ENCODE measurements at places on chromosomes 7 and 10. TPM values are rescaled to one million over a fixed set of nuclear protein-coding genes. Genes with fewer than 3 reads are reported as not detected.

GRCh38 chr10:5283305-5284158, 81.2 kb upstream of the UCN3 start:
- peak; percentile 78 for ATAC-seq

GRCh38 chr7:452226-452751, 67.4 kb downstream of the PDGFA start:
- peak; percentile 92 for ATAC-seq

DNA sequence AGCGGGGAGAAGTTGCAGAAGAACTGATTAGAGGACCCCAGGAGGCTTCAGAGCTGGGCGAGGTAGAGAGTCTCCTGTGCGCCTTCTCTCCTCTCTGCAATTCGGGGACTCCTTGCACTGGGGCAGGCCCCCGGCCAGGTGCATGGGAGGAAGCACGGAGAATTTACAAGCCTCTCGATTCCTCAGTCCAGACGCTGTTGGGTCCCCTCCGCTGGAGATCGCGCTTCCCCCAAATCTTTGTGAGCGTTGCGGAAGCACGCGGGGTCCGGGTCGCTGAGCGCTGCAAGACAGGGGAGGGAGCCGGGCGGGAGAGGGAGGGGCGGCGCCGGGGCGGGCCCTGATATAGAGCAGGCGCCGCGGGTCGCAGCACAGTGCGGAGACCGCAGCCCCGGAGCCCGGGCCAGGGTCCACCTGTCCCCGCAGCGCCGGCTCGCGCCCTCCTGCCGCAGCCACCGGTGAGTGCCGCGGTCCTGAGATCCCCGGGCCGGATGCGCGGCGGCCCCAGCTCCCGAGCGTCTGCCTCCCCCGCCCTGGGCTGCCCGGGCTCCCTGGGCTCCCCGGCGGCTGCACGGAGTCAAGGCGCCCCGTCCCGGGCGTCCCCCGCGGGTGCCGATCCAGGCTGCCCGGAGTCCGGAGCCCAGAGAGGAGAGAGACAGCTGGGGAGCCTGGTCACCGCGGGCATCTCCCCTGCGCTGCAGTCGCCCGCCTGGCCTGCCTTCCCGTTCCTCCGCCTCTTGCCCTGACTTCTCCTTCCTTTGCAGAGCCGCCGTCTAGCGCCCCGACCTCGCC, at the start of gene PLAU:
Gene PLAU, plus strand, starts transcription at position 369 of the 789 bp plus-strand sequence. CDS start 424 bp downstream, outside the sequence.
- ATAC-seq = peak; percentile 89

GRCh38 chr10:20698837-20699236, 198.3 kb downstream of the NEBL start:
- no peak for ATAC-seq

- ATAC-seq = peak; percentile 30
Measured at GRCh38 chr10:7787150-7787856, 490 bp downstream of the KIN start.

GRCh38 chr10:84158061-84158460, 15.5 kb upstream of the GPR15LG start:
- ATAC-seq = no peak

GRCh38 chr10:78381107-78381506, 347.4 kb downstream of the RPS24 start:
- no peak for ATAC-seq

GRCh38 chr7:14698239-14698638, 204.3 kb downstream of the DGKB start:
- ATAC-seq = no peak

GRCh38 chr10:1110674-1111119, 54.5 kb downstream of the WDR37 start:
- no peak for ATAC-seq

DNA sequence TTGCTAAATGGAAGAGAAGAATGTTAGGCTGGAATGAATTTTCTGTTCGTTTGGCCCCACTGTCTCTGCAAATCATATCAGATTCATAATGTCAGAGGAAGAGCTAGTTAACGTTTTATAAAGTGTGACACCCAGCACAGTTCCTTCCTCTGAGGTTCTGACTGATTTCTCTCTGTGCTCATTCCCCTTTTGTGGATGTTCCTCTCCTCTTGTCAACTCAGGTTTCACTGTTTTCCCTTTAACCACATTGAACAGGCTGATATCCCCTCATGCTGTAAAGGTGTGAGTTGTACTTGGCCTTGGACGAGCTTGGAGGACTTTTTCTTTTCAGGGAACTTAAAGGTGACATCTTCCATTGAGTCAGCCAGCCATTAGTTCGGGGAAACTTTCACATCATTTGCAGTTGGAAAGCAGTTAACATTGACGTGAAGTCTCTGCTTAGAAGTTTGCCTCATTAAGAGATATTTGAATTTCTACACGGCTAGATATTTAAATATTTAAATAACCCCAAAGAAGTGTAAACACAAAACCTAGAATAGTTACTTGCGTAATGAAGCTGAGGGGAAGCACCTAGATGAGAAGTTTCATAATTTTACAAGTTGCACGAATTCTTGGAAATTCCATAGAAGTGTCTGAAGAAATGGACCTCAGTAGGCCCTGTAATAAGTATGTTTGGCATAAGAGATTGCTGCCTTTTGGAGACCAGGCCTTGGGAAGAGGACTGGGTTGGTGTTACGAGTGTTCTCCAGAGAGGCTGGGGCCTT, 101.5 kb upstream of the EGR2 start:
- ATAC-seq = no peak

GRCh38 chr7:44575054-44575453, 1.3 kb upstream of the DDX56 start:
- no peak for ATAC-seq

- no peak for ATAC-seq
Measured at GRCh38 chr7:78749052-78749746, 704.3 kb downstream of the MAGI2 start.

DNA sequence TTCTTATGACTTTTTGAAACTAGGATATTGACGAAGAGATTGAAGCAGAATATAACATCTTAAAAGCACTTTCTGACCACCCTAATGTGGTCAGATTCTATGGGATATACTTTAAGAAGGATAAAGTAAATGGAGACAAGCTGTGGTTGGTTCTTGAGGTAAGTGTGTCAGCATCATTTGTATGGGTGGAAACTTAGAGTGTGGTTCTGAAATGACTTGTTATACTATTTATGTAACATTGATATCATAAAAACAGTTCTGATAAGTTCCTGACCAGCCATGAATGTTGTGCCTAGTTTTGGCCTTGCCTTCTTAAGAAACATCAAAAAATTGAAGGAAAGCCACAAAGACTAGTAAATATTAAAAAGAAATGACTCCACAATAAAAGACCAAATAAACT, 20.8 kb downstream of the MYO3A start:
- no peak for ATAC-seq

DNA sequence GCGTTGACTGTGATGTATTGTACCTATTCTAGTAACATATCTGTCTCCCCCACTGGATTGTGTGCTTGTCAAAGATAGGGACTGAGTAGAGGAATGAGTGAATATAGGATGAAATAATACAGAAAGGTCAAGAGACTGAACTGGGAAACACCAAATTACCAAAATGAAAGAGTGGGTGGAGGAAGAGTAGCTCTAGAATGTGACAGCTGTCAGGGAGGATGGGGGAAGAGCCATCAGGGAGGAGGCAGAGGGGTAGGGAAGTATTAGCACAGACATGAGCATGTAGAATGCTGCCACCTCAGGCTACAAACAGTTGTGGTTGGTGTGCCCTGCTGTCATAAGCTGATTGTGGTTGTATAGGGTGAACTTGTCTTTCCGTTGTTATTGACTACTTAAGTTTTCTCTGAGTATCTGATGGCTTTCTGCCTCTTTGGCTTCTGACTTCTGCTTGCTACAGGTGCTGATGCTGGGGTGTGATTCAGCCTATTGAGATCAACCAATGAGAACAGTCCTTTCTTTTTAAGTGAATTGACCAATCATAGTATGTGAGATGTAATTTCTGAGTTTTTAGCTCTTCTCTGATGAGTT, 5.6 kb downstream of the CCSER2 start:
- ATAC-seq = no peak

GRCh38 chr10:136465-136762, 1.2 kb downstream of the ZMYND11 start:
- ATAC-seq = no peak

DNA sequence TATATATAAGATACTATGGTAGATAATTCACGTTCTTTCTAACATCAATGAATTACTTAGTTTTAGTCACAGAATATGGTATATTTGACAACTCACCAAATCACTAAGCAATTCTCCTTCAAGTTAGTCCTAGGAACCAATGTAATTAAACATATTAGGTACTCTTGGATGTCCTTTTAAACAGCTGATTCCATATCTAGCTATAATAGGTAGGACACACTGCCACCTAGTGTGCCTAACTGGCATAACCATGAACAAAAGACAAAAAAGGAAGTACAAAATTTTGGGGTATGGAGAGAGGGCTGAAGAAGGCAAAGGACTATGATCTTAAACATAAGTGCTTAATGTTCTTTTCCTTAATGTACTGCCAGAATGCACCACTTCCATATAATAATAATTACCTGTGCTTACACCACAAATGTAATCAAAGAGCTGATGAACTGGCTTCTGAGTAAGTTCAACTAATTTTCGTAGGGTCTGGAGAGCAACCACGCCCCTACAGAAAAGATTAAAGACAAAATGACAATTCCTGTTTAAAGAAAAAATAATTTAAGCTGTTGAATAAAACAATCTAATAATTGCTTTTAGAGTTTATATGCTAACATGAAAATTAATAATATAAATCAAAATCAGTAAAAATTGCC, 28.7 kb downstream of the PNPLA8 start:
- ATAC-seq = no peak

GRCh38 chr10:66190413-66190812, 735.4 kb upstream of the LRRTM3 start:
- no peak for ATAC-seq

DNA sequence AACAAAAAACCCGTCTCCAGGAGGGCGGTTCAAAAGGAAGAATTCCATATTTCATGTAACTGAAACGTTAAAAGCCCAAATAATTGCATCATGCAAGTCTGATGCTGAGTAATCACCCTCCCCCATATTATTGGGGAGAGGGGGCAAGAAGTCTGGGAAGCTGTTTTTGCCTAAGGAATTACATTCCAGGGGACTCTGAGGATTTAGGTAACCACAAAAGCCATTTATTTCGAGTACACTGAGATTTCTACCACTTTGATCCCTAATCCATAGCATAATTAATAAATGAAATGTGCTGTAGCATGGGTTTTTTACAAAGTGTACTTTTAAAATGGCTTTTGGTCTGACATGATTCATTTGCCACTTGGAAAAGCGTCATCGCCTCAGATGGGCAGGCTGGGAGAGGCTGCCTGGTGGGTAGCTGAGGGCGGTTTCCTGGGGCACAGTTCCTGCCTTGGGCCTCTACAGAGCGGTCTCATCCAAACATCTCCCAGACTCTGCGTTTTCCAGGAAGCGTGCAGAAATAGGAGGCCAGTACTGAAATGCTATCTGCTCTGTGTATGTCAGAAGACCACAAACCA, 106.5 kb downstream of the TCF7L2 start:
- ATAC-seq = peak; percentile 58

DNA sequence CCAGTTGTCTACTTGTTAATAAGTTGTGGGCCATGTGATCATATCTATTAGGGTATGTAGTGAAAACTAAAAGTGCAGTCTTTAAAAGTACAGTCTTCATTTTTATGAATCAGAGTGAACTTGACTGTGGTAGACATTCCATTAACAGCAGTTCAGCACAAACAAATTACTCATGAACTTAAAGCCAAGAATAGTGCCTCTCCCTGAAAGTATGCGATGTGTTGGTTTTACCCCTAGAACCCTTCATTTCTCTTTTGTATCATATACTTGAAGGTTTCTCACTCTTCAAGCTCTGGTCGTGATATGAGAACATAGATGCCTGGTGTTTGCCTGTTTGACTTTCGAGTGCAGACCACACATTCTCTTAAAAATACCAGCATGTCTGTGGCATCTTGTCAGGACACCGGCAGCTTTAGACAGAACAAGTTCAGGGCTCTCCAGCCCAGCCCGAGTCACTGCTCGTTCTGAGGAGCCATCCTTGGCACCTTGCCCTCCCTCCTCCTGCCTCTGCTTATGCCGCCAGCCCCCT, 159.3 kb downstream of the LCOR start:
- ATAC-seq = peak; percentile 17

DNA sequence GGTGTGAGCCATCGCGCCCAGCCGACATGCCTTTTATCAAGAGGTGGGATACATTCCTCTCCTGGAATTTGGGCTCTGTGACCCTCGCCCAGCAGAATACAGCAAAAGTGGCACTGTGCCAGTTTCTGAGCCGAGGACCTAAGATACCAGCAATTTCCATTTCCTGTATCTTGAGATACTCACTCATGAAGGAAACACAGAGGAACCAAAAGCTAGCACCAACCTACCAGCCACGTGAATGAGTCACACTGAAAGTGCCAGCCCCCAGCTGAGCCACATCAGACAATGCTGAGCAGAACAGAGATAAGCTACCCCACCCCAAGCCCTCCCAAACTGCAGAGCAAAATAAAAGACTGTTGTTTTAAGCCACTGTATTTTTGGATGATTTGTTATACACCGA, 56.3 kb downstream of the CACUL1 start:
- no peak for ATAC-seq

- no peak for ATAC-seq
Measured at GRCh38 chr10:131886237-131886636, 14.6 kb upstream of the PPP2R2D start.

The NPSR1 gene
- 53.7 TPM for total RNA-seq

The WNT2 gene
- total RNA-seq = not detected

The EVX1 gene
- total RNA-seq = 0.31 TPM

The HABP2 gene
- 0.20 TPM for total RNA-seq

The OR9A2 gene
- 0.27 TPM for total RNA-seq

The IL2RA gene
- 0.15 TPM for total RNA-seq

The CADPS2 gene
- 2.0 TPM for total RNA-seq

The ESYT2 gene
- 16.1 TPM for total RNA-seq

The CPA4 gene
- 0.09 TPM for total RNA-seq

All from motor neuron (in vitro differentiated cells).